Kidney epithelial cell (primary cell): ENCODE measurements at places on chromosomes 7 and 10.

DNA sequence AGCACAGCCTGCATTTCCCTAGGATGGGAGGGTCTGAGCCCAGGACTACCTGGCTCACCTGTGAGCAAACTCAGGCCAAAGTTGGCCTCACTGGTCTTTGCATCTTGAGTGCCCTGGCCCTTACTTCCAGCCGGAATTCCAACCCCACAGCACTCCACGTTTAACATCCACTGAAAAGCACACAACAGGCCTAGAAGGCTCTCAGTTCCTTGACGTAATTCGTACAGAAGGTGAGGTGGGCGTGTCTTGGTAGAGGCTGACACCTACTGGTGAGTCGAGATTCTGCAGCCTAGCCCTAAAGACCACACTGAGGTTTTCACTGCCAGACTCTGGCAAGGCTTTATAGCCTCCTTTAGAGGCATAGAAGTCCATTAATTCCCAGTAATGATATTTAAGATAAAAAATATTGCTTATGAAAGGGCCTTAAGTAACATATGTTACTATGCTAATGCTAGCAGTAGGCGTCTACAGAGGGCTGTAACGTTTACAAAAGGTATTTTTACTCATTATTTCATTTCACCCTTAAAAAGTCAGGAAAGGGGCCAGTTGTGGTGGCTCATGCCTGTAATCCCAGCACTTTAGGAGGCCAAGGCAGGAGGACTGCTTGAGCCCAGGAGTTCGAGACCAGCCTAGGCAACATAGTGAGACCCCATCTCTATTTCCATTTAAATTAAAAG, 95.8 kb downstream of the HIP1 start:
- no peak for DNase-seq

- DNase-seq, result no peak
Observed at GRCh38 chr7:150891740-150892139, 39.4 kb downstream of the AOC1 start.

GRCh38 chr7:66013938-66014337, 31.9 kb upstream of the GUSB start:
- no peak for DNase-seq

- no peak for DNase-seq
Observed at GRCh38 chr7:16402940-16403339, 18.4 kb downstream of the CRPPA start.

- no peak for DNase-seq
Observed at GRCh38 chr10:99700649-99701048, 31.3 kb downstream of the COX15 start.

GRCh38 chr7:85172530-85172941, 14.3 kb downstream of the SEMA3D start:
- DNase-seq, result no peak

DNA sequence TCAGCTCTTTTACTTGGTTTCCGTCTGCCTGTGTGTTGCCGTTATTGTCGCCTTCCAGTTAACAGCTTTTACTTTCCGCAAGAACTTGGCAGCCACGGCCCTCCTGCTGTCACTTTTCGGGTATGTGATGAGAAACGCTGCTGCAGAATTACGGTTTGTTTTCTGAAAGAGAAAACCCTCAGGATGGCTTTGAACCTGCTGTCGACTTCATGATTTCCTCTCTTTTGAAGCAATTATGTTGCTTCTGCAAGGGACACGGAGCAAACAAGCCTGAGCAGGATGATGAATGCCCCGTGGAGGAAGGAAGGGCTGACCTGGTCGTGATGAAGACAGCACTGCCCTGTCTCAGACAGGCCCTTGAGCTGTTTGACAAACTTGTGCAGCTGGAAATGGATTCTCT, 339.8 kb downstream of the ABCA13 start:
- DNase-seq, result no peak
